ENCODE measurements at places on chromosomes 1 and 21. TPM values are rescaled to one million over a fixed set of nuclear protein-coding genes. Genes with fewer than 3 reads are reported as not detected.

FLG2 gene
- total RNA-seq = not detected

TCHHL1 gene
- total RNA-seq = not detected

C1orf174 gene
- total RNA-seq = 28.1 TPM

CFAP107 gene
- under 0.01 TPM for total RNA-seq

FBLIM1 gene
- 53.4 TPM for total RNA-seq

ARHGEF19 gene
- 3.5 TPM for total RNA-seq

PBXIP1 gene
- total RNA-seq = 109 TPM

RIMS3 gene
- total RNA-seq = 0.33 TPM

OPN3 gene
- 11.1 TPM for total RNA-seq

ZNF648 gene
- not detected for total RNA-seq

LCK gene
- total RNA-seq = not detected

ATAD3C gene
- total RNA-seq = not detected

BATF3 gene
- total RNA-seq = 1.2 TPM

TSPAN1 gene
- not detected for total RNA-seq

LCE6A gene
- not detected for total RNA-seq

NPHS2 gene
- not detected for total RNA-seq

LINGO4 gene
- not detected for total RNA-seq

MMP23B gene
- total RNA-seq = 2.5 TPM

S100B gene
- total RNA-seq = 0.29 TPM

TNFSF4 gene
- total RNA-seq = 0.87 TPM

VTCN1 gene
- total RNA-seq = not detected

Data from smooth muscle cell of trachea (primary cell).